Iris pigment epithelial cell (primary cell): ENCODE measurements at places on chromosomes 2 and 18.
A peak's percentile ranks its signal among the peaks of the same experiment; 100 is the strongest.

DNA sequence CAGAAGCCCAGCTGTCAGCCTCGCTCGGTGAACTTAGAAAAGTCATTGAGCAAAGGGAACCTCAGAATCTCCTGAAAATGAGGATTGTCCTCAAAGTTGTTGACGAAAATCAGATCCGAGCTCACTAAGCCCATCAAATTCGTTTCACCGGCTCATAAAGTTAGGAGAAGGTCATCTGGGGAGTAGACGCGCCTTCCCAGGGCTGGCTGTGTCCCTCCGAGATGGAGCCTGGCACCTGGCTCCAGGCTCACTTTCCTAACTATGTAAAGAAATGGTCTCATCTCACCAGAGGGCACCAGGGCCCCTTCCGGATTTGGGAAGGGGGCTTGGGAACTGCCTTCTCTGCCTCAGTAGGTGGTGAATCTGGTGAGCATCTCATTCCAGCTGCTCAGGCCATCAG lies 145.5 kb downstream of the PXDN start:
- no peak for DNase-seq

DNA sequence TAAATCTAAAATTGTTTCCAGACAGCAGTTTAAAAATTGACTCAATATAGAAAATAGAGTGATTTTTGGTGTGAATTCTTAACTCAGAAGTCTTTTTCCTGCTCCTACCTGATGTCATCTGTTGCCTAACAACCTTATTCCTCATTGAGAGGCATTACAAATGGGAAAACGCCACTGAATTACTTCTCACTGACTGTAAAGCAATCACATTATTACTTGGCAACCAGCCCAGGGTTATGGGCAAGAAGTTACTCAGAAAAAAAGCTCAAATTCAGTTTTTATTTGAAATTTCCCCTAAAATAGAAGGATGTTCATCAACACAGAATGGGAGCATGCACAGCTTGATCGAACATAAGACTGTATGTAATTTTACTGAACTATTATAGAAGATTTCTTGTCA lies 201.8 kb upstream of the GULP1 start:
- peak; percentile 40 for DNase-seq

DNA sequence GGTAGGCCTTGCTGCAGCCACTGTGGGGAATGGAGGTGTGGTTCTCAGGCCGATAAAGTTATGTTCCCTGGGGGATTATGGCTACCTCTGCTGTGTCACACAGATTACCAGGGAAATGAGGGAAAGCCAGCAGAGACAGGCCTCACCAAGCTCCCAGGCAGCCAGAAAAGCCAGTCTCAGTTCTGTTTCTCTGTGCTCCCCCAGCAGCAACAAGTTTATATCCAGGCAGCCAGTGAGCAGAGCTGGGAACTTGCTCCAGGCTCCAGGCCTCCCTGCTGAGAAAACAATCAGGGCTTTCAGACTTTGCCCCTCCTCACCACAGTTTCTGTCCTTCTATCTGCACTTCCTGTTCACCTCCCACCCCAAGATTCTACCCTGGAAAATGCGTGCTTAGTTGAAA lies 596.6 kb upstream of the GYPC start:
- DNase-seq = no peak

DNA sequence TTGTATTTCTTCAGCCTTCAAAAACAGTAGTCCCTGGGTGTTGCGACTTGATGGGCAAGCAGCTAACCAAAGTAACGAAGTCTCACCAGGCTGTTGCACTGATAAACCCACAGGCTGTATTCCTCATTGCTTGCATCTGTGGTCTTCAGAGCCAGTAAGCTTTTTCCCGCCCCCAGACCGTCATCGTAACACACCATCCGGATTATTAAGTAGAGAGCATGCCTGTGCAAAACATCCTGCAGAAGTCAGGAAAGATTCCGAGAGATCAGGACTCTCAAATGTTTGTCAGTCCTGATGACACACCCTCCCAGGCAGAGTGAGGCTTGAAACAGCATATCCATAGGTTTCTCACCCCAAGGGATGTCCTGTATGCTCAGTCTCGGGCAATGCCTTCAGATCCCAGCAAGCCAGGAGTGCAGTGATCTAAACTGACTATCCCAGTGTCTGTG lies 15.9 kb downstream of the ITGB1BP1 start:
- peak; percentile 78 for DNase-seq

DNA sequence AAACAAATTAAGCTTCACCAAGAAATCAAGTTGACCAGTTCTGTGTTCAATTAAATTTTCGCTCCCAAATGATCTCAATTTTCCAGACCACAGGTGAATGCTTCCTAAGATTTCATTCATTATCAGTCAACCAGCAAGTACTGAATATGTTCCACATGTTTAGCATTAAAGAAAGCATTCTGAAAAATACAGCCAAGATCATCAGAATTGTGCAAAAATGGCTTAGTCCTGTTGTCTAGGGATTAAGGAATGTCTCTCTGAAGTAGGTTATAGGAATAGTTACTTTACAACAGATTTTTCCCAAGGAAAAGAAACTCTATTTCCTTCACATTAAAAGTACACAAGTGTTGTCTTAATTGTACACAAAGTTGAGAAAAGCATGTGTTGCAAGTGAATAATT lies 69.2 kb downstream of the NRXN1 start:
- no peak for DNase-seq

DNA sequence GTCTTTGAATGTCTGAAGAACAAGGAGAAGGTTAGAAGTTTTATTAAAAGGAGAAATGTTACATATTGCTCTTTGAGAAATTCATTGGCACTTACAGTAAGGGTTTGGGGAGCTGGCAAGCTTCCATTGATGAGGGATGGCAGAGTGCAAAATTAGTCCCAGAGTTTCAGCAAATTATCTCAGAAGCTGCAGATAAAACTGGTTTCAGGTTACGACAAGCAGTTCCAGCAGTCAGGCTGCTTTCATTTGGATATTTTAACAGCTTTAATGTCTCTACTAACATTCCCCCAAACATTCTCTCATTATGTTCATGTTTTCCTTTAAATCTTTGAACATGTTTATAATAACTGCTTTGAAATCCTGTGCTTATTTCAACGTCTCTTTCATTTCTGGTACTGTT lies 153.1 kb downstream of the TTC27 start:
- peak; percentile 14 for DNase-seq

DNA sequence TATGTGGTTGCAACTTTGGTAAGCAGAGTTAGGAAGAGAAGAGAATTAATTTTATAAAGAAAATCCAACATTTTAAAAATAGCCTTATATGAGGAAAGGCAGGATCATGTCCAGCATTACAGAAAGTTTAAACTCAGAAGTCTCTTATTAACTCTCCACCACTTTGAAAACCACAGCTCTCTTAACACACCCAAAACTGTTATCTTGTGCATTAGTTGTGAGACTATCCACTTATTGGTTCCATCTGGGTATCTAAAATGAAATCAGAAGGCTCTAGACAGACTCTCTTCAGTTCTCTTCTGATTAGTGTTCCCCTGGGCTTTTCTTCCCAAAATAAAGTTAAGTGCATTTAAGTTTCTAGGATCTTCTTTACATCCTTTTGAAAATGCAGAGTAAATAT lies 251.5 kb downstream of the TXNL1 start:
- no peak for DNase-seq

DNA sequence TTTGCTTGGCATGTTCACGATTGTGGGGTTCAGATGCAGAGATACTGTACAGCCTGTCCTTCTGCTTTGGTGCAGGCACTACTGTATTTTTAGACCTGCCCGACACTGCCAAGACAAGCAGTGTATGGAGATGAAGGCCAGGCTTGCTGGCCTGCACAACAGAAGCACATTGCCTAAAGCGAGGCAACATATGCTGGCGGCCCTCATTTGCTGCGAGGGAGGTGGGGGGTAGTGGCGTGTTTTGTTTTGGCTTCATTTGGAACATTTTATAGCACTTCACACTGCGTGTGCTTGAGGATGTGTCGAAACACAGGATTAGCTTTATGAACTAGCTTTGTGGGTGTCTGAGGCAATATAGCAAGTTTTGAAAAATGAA lies 27.0 kb downstream of the TMEM182 start:
- DNase-seq = no peak

DNA sequence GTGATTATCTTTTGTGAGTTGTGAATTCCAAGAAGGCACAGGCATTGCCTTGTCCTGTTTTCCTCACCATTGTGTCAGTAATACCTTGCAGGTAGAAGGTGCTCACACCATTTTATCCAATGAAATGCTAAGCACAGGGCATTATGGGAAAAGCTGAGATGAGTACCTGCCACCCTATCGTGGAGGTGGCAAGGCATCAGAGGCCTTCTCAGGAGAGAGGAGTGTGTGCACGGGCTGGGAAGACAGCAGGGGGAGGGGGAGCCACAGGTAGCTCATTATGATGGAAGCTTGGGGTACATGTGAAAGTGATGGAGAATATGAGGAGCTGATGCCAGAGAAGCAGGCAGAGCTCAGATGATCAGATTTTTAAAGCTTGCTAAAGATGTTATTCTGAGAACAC lies 69.5 kb downstream of the ASAP2 start:
- DNase-seq = no peak

- peak; percentile 56 for DNase-seq
These were observed 70.6 kb downstream of the MBP start for GRCh38 chr18:77061946-77062517.

DNA sequence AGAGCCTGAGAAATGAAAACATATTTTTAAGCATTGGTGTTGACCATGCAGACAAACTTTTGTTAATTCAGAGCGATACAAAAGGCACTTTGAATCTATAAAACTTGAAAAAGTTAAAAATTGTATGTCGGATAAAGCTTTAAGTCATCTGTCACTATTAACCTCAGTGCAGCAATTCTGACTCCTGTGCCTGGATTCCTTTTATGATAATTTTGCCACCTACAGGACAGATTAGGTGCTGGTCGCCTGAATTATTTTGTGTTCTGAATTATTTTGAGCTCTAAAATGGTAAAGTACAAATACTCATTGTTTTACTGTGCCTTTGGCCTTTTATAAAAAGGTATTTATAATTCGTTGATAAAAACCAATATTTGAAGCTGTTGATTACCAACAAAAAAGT lies 19.4 kb upstream of the RNF138 start:
- no peak for DNase-seq

DNA sequence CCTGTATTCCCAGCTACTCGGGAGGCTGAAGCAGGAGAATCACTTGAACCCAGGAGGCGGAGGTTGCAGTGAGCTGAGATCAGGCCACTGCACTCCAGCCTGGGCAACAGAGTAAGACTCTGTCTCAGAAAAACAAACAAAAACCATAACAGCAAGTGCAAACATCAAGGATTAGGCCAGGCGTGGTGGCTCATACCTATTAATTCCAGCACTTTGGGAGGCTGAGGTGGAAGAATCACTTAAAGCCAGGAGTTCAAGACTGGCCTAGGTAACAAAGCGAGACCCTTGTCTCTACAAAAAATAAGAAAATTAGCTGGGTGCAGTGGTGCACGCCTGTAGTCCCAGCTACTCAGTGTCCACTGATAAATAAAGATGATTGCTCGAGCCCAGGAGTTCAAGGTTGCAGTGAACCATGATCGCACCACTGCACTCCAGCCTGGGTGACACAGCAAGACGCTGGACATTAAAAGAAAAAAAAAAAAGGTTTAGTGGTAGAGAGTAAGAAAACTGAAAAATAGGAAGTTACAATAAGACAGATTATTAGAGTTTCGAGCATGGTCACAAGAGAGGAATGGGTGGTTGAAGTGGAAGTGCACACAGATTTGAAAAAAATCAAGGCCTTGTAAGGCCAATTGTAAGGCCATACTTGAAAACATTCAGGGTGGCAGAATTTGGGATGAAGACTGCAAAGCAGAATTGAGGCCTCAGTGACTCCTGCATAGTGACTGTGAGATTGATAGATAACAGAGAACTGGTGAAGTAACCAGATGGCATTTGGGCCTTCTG lies 6.4 kb upstream of the KCMF1 start:
- DNase-seq = no peak

- peak; percentile 56 for DNase-seq
These were observed 23.2 kb upstream of the SLC35F6 start for GRCh38 chr2:26740890-26741302.

DNA sequence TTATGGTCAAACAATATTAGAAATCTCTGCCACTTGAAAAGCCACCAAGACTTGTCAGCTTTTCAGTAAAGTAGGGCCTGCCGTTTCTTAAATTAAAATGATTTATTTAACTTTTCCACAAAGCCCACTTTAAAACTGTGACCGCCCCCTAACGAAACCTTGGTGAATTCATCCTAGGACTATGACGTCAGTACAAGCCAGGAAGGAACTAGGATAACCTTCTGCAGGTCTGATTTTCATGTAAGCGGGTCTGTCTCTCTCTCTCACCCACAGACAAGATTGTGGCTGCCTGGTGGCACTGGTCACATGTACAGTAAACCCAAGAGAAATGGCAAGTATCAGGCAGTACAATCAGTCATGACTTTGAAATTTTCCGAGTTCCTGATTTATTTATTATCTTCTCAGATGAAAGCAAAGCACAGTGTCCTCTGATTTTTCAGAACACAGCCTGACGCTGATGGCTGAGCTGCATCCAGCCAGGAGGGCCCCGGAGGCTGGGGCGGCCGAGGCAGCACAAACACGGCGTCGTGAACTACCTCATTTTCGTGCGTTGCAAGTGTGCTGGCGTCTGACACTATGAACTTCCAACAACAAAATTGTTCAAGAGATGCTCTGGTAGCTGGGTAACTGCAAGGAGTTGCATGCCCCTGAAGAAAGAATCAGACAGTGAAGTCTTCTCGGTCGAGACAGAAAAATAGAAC lies 18.9 kb downstream of the SALL3 start:
- DNase-seq = no peak

DNA sequence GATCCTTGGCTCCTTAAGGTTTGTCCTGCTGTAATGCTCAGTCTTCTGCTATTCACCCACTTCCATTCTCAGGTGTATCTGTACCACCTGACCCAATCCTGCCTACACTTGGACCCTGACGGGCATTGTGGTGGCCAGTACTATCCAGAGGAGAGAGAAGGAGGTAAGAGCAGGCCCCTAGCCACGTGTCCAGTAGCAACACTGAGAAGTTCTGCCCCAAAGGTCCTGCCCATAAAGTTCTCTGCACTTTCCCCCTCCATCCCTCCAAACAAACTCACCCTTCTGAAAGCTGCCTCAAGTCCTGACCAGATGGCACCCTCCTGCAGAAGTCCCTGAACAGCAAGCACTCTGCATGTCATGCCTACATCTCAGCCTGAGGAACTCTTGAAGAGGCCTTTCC lies 18.3 kb downstream of the TTC32 start:
- no peak for DNase-seq

DNA sequence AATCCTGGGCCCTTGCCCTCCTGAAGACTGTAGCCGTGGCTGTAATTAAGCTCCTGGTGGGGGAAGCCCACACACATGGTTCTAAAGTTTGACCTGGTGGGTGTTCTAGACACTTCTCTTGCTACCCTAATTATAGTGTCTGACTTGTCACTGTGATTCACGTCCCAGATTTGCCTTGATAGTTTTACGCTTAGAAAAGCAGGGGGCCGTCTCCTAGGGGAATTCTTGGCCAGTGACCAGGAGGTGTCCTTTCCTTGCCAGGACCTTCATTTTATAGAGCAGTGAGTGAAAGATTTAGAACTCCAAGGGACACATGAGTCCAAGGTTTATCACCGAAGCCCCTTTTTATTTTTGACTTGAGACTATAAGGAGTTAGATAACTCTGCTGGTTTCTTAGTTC lies 9.0 kb downstream of the TMEM214 start:
- DNase-seq = no peak

DNA sequence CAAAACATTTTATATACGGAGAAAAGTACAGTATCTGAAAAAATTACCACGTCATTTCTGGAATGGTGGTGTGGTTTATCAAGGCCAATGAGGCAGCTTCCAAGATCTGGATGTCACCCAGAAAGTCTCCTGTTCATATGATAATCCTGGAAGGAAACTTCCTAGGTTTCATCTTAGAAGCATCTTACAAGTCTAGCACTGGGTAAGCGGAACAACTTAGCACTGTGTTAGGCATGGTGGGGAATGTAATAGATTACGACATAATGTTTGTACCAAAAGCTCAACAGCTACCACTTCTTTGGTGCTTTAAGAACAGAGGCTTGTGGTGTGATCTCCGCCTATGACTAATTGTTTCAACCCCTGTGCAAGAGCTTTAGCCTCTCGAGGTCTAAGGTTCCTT lies 63.1 kb upstream of the LYPD1 start:
- DNase-seq = peak; percentile 45
